ENCODE measurements at places on chromosomes 1 and 21.

- no peak for DNase-seq
Observed at GRCh38 chr21:39869141-39869818, 2.0 kb downstream of the PCP4 start.

- DNase-seq = no peak
Observed at GRCh38 chr1:212450331-212450881, 17.7 kb downstream of the NENF start.

DNA sequence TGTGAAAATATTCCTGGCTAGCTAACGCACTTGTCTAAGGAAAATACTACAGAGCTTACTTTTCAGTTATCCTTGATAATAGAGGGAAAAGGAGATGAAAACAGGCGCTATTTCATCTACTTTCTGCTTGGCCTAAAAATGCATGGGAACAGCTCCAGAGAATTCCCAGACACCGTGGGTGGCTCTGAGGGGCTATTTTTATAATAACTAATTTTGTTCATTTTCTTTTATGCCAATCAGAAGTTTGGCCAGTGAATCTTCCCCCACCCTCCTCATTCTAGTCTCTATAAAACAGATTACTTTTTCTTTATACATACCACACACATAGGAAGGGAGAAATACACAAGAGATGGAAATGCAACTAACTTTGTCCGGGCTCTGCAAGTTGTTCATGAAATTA lies 322.9 kb downstream of the SETD4 start:
- no peak for DNase-seq

- DNase-seq = peak; percentile 74
Observed at GRCh38 chr1:1943834-1944570, 24.9 kb upstream of the TMEM52 start.

Data from stimulated activated CD4-positive, alpha-beta T cell treated with anti-CD3 and anti-CD28 coated beads, Interleukin-15, amount 100 ng/mL, for 24 hours (primary cell).